ENCODE measurements at places on chromosomes 4 and X.

GRCh38 chr4:12635629-12636028 lies 848.5 kb downstream of the RAB28 start:
- DNase-seq, result no peak

- no peak for DNase-seq
These were observed 27.3 kb downstream of the NELFA start for GRCh38 chr4:1981251-1982058.

GRCh38 chr4:154927126-154927680 lies 146.1 kb downstream of the RBM46 start:
- no peak for DNase-seq

DNA sequence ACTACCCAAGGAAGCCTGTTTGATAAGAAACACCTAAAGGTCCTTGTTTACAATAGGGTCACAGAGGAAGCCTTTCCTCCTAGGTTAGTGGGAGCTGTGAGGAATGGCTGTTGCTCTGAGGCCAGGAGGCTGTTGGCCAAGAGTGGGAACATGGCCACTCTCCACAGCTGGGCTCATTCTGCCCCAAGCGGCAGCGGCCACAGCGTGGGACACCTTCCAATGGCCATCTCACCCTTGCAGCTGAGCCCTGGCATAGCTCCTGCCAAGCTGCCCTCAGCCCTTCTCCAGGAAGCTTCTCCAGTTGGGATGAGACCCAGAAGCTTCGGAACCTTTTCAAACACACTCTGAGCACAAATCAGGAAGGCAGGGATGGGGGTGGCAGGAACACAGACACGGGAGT lies 111.8 kb upstream of the MAP3K15 start:
- no peak for DNase-seq

DNA sequence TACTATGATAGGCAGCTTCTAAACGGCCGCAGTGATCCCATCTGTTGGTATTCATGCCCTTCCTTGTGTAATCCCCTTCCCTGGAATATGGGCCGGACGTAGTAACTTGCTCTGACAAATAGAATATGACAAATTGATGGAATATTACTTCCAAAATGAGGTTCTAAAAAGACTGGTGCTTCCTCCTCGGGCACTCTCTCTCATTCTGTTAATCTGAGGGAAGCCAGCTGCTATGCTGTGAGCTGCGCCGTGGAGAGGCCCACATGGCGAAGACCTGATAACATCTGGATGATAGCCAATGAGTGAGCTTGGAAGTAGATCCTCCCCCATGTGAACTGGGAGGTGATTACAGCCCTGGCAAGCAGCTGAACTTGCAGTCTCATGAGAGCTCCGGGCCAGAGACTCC lies 27.2 kb upstream of the SLC25A4 start:
- DNase-seq, result no peak

DNA sequence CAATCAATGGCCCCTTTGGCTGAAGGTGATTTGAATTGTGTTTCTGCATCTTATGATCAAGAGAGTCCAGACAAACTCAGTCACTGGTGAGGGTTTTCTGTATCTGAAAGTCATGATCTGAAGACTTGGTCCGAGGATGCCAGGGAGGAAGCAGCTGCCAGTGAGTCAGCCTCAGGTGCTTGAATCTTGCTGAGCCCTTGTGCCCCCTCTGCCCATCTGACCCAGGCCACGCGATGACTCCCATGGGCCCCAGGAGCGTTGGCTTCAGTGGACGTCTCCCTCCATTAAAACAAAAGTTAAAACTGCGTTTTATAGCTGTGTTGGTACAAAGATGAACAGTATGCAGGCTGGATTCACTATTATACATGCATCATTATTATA lies 62.0 kb downstream of the HTRA3 start:
- no peak for DNase-seq

DNA sequence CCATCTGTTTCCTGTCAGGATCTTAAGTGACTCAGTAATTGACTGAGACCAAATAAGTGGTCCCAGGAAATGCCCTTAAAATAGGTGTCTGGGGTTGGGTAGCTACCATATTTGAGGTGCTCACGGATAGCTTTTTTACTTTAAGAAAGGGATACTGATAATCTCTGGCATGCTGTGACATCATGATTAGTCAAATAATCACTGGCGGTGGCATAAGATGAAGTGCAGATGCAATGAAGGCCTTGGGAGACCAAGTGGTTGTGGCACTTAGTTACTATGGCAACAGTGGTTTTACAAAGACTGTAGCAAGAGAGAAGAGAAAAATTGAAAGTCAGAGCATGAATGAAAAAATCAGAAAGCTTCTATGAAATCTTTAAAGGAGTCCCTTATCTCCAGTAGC lies 114.5 kb upstream of the SLIT2 start:
- no peak for DNase-seq

GRCh38 chrX:8738588-8739189 lies 6.8 kb upstream of the ANOS1 start:
- DNase-seq, result no peak

- DNase-seq, result no peak
These were observed 175.2 kb upstream of the CPEB2 start for GRCh38 chr4:14827111-14827510.

Measured in CD4-positive, alpha-beta T cell treated with Interleukin-6 at 100 ng/mL for 8 hours (primary cell).